ENCODE measurements at places on chromosomes 16 and 17.
A peak's percentile ranks its signal among the peaks of the same experiment; 100 is the strongest.

DNA sequence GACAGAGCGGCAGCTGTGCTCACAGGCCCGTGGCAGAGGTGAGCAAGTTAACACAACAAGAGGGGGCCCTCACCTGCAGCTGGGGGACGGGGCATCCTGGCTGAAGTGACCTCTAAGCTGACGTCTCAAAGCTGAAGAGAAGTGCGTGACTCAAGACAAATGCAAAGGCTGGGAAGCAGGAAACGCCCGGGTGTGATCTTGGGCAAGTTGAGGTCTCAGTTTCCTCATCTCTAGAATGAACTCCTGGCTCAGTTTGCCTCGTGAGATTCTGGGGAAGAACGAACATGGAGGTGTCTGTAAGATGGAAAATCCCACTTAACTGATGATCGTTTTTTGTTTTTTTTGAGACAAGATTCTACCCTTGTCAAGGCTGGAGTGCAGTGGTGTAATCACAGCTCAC is 40.1 kb upstream of the C1QL1 start:
- no peak for DNase-seq

DNA sequence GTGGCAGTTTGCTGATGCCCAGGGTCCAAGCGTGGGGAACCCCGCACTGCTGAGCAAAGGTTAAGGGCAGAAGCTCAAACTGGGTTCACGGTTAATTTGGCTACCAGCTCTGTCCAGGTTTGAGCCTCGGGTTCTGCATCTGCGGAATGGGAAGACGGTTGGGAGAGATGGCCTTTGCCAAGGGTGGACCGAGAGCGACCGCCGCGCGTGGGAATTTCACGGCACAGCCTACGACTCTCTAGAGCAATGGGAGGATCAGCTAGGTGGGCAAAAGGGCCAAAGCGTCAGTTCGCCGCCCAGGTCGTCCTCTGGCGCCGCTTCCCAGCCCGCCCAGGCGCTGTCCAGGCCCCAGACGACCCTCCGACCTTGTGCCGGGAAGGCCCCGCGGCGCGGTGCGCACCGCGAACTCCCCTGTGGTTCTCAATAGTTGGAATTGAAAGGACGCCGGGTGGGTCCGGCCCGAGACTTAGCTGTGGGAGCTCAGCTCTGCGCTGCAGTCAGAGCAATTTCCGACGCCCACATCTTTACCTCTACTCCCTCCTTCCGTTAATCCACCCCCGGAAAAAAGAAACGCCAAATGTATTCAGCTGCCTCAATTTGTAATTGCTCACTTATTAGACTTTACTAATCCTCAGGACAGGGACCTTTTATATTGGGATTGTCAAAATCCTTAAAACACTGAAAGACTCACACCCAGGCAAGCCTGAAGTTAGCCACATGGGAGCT is 2.5 kb upstream of the HS3ST3B1 start:
- DNase-seq = no peak

DNA sequence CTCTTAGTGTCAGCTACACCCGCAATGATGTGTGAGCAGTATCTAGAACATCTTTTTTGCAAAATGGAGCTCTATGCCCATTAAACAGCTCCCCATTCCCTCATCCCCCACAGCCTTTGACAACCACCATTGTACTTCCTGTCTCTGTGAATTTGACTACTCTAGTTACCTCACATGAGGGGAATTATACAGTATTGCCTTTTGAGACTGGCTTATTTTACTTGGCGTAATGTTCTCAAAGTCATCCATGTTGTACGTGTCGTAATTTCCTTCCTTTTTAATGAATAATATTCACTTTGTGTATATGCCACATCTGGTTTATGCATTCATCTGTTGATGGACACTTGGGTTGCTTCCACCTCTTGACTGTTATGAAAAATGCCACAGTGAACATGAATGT is 23.2 kb upstream of the CCL22 start:
- DNase-seq = no peak

GRCh38 chr16:2466667-2467527 is 4.2 kb upstream of the NTN3 start:
- DNase-seq = no peak

DNA sequence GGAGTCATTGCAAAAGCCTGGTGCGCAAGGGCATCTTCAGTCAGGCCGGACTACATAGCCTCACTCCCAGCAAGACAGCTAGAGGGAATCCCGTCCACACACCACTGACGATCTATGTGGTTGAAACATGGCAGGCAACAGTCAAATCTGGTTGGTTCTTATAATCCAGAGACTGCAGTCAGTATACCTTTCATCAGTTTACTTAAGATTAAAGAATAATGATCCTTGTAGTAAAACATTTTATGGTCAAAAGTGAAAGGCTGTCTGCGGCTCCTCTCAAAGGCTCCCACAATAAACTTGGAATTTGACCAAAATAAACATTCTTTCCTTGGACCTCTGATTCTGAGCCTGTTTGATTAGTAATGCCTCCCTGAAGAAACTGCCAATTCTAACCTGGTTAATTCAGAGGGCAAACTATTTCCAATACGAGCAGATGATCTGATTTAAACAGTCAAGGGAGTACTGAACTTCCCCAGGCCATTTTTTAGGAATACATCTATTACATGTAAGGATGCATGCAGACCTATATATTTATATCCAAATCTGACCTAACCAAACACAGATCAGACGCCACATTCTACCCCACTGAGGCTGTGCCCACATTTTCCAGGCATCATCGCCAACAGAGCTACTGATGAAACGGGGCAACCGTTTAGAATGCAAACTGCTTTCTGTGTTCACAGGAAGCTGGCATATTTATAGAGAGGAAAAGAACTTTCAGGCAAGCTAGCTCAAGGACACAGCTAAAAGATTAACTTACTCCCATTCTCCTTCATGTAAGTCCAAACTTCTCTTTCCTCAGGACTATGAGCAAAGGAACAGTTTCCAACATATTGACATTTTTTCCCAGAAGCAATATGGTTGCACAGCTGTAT is 15.3 kb upstream of the TXNDC11 start:
- no peak for DNase-seq

DNA sequence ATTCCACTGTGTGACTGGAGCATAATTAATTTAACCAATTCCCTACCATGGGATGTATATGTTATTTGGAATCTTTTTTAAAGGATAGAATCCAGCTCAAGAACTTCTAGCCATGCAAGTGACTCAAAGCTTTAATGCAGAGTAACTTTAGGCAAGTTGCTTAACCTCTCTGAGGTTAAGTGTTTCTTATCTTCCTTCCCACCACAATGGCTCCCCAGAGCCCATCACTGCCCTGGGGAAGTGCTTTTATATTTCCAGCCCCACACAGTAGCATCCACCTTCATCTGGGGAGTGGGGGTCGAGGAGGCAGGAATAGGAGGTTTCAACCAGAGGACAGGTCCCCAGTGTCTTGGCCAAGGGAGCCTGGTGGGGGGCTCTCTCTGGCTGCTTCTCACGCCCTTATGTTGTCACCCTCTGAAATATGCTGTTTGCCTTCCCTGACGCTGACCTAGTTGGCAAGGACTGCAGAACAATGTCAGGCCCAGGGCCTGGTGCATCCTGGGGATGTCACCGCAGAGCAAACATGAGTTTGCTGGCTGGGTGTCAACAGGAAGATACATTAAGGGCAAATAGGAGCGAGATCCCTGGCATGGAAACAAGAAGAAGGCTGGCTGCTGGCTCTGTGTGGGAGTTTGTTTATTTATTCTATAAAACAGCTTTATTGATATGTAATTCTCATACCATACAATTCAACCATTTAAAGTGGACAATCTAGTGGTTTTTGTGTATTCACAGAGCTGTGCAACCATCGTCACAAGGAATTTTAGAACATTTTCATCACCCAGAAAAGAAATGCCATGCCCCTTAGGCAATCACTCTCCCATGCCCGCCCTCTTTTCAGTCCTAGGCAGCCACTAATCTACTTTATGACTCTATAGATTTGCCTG is 46.6 kb upstream of the WSB1 start:
- DNase-seq = no peak

- no peak for DNase-seq
These were observed 491 bp downstream of the TRAP1 start for GRCh38 chr16:3716831-3717234.

DNA sequence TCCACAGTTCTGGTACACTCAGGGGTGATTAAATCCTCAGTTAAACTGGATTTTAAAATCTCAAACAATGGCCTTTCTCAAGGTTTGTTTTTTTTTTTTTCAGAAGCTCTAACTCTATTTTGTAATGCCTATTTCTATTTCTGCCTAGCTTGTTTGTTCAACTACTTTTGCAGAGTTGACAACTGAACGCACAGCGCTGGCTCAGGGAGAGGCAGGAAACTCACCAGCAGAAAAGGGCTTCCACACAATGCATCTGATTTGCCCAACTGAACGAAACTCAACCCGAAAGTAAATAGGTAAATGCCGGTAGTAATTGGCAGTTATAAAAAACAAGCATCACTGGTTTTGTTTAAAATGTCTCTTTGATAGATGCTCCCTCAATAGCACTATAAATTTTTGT is 52.7 kb upstream of the CNEP1R1 start:
- DNase-seq = no peak

- no peak for DNase-seq
These were observed 858 bp upstream of the ASPSCR1 start for GRCh38 chr17:81976332-81977210.

GRCh38 chr17:76871668-76872067 is 3.5 kb downstream of the MGAT5B start:
- DNase-seq = no peak

- peak; percentile 96 for DNase-seq
These were observed at the start of gene RAB26 for GRCh38 chr16:2147981-2148671. RAB26 (plus strand) TSS chr16:2148625; CDS start chr16:2148784, 159 bp downstream.

DNA sequence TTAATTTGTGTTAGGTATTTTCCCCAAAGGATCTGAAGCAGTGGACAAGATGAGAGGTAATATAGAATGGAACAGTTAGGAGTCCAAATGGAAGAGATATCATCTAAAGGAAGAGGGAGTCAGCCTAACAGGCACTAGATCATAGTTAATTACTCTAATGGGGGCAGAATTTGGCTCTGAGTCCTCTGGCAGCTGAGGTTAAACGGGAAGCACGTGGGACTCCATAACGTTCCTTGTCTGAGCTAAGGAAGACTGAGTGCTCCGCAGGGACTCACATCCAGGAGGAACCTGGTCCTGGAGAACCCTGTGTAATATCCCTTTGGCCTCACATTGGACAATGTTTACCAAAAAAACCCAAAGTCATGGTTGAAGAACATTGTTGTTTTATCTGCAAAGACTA is 46.6 kb upstream of the TEX2 start:
- no peak for DNase-seq

DNA sequence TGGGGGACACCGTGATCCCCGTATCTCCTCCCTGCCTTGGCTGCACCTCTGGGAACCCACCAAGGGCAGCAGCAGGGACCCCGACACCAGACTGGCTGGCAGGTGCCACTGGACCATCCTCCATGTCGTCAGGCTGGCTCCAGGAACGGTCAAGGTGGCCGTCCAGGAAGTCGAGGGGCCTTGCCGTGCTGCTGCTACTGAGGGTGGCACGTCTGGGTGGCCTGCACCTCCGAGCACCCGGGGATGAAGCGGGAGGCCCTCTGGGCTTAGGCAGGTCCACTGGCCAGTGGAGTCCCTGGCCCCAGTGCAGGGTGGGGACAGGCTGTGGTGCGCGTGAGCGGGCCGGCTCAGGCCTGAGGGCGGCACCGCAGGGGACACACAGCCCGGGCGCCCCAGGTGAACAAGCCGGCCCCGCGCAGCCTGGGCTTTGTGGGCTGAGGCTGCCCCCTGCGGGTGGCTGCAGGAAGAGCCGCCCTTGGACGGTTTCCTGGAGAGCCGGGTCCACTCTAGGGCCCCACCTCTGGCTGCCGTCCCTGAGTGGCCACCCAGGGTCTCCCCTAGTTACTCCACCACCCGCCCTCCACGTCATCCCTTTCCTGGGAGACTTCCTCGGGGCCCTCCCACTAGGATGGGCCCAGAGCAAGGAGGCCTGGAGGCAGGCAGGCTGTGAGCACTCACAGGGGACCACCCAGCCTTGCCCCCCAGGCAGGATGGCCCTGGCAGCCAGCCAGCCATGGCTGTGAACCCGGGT is 42.8 kb upstream of the ZC3H18 start:
- DNase-seq = peak; percentile 85

GRCh38 chr16:8278031-8278580 is 312.2 kb downstream of the TMEM114 start:
- DNase-seq = no peak

DNA sequence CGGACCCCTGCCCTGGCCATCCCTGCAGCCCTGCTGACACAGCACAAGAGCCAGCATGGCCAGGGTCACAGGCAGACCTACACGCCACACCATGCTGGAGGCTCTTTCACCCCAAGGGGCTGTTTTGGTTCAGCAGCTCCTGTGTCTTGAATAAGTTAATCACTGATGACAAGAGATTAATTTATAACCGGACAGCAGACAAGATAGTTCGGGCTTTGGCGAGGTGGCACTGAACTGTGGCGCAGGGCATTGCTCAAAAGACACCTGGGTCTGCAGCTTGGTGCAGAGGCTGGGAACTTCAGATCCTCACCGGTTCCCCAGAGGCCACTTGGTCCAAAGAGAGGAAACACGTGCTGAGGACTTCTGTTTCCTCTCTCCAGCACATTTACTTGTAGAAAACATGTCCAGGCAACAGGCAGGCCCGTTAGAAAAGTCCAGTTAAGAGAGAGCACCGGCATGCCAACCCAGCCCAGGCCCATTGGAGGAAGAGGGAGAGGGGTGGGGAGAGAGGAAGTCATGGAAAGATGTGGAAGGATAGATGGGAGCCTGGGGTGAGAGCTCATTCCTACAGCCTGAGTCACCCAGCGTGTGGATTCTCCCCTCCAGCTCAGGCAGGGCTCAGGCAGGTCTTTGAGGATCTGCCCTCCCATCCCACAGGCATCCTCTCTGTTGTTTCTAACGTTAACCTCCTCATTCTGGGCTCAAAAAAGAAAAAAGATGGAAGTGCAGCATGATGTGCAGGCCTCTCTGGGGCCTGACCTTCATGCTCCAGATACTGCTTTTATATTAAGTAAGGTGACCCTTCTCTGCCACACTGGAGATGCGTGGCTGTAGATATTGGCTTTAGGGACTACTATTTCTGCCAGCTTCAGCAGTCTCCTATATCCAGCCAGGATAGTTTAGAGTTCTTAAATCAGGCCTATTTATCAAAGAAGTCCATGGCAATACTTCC is 80.0 kb upstream of the HNF1B start:
- peak; percentile 84 for DNase-seq

- DNase-seq = no peak
These were observed 26.4 kb downstream of the LDAF1 start for GRCh38 chr16:21184834-21185233.

- no peak for DNase-seq
These were observed 8.7 kb downstream of the CLUAP1 start for GRCh38 chr16:3509470-3509928.

DNA sequence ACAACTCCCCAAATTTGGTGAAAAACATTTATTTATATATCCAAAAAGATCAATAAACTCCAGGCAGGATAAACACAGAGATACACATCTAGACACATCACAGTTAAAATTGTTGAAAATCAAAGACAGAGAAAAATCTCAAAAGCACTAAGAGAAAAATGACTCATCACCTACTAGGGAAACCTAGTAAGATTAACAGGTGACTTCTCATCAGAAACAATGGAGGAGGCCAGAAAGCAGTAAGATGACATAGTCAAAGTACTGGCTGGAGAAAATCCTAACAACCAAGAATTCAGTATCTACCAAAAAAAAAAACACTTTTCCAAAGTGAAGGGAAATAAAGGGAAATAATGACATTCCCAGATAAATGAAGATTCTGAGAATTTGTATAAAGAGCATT is 33.8 kb downstream of the ULK2 start:
- no peak for DNase-seq

All from H54 (cell line).